Activated CD4-positive, alpha-beta T cell treated with anti-CD3 and anti-CD28 coated beads for 4 hours (primary cell): ENCODE measurements at places on chromosomes 5 and 9.

GRCh38 chr5:71932655-71933338, 174.5 kb upstream of the MAP1B start:
- DNase-seq, result no peak

DNA sequence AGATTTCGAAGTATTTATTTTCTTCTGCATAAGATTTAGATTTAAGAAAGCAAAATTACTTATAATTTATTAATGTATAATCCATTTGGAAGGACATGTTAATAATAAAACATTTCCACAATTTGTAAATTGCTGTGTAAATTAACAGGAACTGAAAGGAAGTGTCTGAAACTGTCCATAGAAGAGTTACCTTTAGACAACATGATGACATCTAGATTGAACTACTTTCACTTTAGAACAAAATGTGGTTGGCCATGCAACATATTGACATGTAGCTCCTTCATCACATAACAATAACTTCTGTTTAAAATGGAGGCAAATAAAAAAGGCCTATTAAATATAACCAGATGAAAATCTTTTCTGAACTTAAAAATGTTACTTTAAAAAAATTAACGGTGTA, 1849.5 kb upstream of the ACO1 start:
- no peak for DNase-seq

DNA sequence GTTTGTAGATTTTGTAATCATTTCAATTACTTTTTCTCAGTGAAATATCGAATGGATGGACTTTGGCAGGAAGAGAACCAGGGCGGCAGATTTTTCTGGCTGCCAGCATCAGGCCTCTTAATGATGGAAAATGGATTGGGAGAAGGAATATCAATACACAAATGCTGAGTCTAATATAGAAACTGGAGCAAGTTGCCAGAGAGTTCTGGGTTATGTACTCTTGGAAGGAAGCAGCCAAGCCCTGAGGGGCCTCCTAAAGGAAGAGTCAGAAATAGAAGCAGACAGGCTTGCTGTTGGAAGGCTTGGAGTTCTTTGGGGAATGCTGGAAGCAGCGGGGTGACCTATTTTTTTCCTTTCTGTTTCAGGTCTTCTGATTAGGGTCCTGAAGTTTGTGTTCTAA, 428.6 kb downstream of the DMAC1 start:
- no peak for DNase-seq

DNA sequence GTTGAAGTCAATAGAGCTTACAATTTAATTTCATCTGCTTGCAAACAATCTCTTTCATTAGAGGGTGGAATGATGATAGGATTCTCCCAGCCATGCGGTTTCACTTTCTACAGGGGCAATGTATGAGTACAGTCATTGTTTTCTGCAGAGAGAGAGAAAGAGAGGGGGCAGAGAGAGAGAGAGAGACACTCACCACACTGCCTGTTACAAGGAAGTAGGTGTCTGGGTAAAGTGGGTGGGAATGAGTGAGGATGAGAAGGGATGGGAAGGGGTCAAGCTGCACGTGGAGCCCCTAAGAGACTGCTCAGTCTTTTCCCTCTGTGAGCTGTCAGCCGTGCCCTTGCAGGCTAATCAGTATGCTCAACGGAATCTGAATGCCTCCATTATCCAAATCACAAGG, 454.3 kb downstream of the KDM4C start:
- no peak for DNase-seq

DNA sequence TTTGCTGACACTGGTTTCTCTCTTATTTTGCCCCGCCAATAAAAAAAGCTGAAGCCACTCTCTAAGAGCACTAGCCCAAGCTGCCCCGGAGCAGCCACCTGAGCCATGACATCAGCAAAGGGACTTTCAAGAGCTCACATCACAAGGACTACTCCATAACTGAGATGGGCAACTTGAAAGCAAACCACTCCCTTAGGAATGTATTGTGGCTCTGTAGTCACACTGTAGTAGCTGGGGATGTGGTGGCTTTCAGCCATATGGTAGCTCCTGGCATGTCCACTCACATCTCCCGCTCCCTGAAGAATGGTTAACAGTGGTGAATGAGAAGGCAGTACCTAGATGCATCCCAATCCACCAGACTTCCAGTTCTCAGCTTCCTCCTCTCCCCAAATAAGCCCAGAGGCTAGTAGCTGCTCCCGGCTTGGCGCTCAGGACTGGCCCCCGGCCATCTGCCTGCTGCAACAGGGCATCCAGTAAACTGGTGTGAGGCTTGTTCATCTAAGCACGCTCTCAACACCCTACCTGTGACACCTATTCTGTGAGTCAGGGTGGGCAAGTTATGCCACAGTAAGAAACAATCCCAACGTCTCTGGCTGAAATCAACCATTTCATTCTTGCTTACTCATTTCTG, 63.7 kb downstream of the S1PR3 start:
- no peak for DNase-seq

- DNase-seq, result no peak
Measured at GRCh38 chr9:113953531-113953930, 77.4 kb downstream of the ZNF618 start.

GRCh38 chr9:110546411-110546871, 33.1 kb downstream of the SVEP1 start:
- no peak for DNase-seq

- no peak for DNase-seq
Measured at GRCh38 chr5:74098941-74099340, 472.9 kb downstream of the ARHGEF28 start.

GRCh38 chr5:123881759-123882244, 369.8 kb downstream of the CSNK1G3 start:
- DNase-seq, result no peak

DNA sequence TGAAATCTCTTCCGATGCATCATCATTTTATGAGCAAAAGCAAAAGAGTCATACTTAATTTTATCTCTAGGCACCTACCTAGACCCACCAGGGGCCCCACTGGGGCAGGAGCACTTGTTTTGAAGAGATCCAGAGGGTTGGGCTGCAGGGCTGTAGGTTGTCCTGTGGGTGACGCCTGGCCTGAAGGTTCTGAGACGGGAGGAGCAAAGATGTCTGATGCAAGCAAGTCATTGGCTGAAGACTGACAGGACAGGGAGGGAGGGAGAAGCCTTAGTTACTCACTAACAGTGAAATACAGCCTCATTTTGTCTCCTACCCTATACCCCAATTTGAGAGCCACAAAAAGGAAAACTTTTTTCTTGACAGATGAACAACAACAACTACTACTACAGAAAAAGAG, 17.1 kb upstream of the C9 start:
- DNase-seq, result no peak

- no peak for DNase-seq
Measured at GRCh38 chr9:14535161-14535955, 157.9 kb downstream of the ZDHHC21 start.

- peak; percentile 29 for DNase-seq
Measured at GRCh38 chr9:34171753-34172535, 6.9 kb upstream of the UBAP1 start.

DNA sequence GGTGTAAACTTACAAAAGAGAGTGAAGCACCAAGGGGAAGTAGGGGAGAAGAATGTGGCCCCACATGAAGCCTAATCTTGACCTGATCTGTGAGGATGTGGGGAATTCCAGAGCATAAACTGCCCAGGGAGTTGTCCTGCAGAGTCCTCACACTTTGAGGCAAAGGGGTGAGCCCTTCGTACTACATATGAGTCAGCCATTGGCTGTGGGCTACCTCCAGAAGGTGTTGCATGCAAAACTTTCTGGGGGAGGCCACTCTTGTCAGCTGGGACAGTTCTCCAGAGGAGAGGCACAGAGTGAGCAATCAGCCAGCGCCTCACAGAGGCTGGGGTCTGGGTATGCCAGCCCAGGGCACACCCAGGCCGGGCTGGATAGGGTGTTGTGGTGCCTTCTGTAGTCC, 98.1 kb upstream of the NMUR2 start:
- DNase-seq, result no peak

- no peak for DNase-seq
Measured at GRCh38 chr9:135308821-135309762, 170.5 kb upstream of the PPP1R26 start.

GRCh38 chr5:139468421-139468931, 2.3 kb upstream of the SMIM33 start:
- DNase-seq, result no peak

GRCh38 chr5:5418764-5419163, 3.7 kb upstream of the ICE1 start:
- no peak for DNase-seq

DNA sequence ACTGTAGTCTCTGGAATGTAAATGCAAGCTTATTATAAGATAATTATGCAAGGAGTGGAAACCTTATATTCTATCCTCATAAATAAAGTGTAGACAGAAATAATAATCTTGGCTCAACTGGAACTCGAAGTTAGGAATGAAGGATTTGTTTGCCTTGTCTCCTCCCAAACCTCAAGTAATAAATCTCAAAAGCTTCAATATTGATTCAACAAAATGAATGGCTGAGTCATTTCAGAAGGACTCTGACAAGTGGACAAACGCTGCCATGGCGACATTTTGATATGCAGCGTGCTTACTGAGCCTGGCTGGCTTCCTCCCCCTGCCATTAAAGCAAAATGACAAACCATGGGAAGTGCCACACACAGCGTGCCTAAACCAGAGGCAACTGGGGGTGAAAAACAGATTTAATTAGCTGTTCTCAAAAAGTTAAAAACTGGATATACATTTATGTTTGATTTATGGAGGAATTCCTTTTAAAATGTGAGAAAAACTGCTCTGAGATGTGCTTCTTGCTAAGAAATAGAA, 10.5 kb upstream of the ADGRV1 start:
- no peak for DNase-seq

GRCh38 chr5:179265514-179266290, 79.6 kb downstream of the ADAMTS2 start:
- DNase-seq, result no peak

DNA sequence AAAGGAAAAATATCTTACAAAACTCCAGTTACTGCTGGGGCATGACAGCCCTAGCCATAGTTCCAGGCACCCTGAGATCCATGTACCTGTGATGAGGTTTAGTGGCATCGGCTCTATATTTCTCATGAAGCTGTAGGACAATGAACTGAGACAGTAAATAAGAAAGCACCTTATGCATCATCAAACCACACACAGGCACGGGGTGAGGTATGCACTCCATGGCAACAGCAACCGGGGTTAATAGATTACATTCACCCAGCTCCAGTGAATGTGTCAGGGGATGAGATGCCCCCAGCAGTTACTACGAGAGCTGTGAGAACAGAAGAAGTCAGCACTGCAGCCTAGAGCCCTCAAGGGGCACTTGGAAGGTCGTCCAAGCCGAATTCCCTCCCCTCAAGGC, 162.0 kb upstream of the S1PR3 start:
- DNase-seq, result no peak

DNA sequence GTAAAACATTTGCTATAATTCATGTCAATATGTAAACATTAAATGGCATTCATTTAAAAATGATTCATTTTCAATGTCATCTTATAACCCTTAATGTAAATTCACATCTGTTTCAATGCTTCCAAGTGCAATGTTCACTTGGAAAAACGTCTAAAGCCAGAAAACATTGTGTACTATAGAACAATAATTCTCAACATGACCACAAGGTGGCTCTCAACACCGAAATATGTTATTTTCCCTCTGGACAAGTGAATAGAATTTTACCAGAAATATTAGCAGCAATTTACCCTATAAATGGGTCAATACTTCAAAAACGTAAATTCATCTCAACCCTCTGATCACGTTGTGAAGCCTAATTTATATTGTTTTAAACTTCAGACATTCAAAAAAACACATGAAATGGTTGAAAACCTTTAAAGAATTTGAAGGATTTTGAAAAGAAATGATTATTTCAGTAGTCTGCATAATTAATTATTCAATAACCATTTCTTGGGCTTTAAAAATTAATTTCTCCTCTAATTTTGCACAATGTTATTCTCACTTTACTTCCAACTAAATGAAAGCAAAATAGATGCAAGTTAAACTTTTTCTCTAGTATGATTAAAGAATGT, 11.0 kb downstream of the CDH10 start:
- no peak for DNase-seq

DNA sequence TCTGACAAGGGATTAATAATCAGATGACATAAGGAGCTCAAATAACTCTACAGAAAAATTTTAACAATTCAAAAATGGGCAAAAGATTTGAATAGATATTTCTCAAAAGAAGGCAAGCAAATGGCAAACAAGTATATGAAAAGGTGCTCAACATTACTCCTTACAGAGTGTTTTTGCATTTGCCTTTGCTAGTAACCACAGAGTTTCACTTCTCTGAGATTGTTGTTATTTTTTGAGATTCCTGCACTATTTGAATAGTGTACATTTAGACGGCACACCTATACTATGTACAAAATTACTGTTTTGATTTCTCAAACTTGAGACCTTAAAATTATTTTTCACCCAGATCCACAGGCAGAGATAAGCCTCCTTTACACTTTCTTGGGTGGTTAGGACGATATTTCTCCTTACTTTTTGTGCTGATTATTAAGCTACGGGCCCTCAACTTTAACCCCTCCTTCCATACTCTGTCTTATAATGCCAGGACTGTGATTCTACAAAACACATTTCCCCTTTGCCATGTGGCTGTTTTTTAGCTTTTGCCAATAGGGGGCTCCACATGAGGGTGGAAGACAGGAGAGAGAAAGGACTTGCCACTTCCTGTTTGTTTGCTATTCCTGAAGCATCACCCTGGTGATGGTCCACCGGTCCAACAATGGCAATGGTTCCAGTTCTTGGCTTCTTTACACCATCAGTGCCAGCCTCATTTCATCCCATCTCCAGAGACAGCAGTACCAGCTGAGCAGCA, 65.0 kb upstream of the DAP start:
- no peak for DNase-seq

DNA sequence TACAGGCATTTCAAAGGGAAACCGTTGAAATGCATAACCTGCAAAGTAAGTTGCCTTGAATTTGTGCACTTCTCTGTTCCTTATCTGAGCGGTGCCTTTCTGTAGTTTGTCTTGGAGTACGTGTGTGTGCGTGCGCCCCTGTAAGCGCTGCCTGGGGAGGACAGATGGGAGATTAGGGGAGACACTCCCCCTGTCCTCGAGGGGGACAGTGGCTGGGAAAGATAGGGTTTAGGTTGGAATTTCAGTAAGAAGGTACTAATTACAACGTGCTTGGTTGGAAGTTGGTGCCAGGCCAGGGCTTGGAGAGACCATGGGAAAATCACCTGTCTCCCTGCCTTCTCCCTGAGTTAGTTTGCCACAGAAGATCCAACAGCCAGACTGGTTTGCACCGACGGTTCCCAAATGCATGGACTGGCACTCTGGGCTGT, 73.2 kb downstream of the PIK3R1 start:
- no peak for DNase-seq

- DNase-seq, result no peak
Measured at GRCh38 chr9:68949271-68950000, 64.5 kb downstream of the PRKACG start.
